ENCODE measurements at places on chromosomes 3 and 15.

- no peak for DNase-seq
These were observed 41.2 kb upstream of the ZNF385D start for GRCh38 chr3:21792176-21792575.

DNA sequence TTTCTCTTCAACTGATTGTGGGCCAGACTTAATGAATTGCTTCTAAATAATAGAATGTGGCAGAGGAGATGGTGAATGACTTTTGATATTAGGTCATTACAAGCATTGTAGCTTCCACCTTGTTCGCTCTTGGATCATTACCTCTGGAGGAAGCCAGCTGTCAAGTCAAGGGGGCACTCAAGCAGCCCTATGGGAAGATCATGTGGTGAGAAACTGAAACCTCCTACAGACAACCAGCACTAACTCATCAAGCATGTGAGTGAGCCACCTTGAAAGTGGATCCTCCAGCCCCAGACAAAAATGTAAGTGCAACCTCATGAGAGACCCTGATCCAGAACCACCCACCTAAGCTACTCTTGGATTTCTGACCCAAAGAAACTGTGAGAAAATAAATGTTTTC lies 109.8 kb upstream of the TBC1D5 start:
- DNase-seq = no peak

DNA sequence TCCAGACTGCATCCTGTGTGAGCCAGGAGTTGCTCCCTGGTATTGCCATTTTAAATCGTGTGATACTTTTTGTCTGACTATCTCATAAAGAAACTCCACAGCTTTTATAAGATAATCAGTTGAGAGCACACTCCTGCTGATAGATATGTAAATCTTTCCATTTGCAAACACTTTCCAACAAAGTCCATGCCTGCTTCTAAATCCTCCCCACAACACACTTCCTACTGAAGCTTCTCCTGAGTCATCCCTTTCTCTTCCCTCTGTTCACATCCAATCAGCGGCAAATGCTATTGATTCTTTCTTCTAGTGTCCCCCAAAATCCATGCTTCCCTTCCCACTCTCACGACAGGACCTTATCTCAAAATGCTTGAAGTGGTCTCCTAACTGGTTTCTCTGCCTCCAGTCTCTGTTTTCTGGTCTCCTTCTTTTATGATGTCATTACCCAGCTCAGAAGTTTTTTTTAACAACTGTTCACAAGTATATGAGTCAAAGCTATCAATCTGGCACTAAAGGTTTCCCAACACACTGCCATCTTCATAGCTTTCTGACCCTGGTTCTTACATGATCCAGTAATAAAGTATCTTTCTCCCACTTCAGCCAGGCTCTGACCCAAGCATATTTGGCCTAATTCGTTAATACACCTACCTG lies 4.5 kb upstream of the WWTR1 start:
- DNase-seq = no peak

DNA sequence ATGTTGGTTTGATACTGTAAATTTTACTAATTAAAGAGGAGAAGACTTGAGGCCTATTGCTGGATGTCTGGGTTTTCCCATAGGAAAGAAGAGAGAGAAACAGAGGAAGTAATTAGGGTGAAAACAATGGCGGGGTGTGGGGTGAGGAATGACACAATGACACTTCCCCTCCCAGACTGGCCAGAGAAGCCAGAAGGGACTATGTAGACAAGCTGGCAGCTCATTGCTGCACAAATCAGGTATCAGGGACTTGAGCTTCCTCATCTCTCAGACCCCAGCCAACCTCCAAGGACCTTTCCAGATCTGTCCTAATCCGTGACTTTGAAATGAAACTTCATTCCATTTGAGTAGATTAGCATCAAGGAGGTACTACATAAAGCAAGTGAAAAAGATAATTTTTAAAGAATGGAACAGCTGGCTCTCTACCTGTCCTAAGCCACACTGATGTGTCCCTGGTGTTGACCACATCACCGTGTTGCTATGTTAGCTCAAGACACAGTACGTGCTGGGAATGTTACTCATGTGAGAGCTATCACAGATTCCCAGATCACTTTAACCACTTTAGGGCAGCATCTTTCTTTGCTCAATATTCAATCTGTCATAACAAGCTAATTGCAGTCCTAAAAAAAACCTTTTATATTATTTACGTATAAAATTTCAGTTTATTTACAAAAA lies 22.2 kb downstream of the TMEM212 start:
- DNase-seq = no peak

GRCh38 chr3:184242297-184242685 lies 6.5 kb downstream of the ALG3 start:
- DNase-seq = no peak

DNA sequence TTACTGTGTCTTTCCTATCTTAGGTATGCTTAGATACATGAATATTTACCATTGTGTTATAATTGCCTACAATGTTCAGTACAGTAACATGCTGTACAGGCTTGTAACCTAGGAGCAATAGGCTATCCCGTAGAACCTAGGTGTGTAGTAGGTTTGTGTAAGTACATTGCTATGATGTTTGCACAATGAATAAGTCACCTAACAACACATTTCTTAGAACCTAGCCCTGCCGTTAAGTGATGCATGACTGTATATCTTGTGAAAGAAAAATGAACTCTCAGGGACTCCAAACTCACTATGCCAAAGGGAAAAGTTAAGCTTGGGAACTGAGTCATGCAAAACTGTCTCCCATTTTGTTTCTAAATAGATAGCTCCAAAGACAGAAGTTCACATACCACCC lies 91.5 kb upstream of the ACP3 start:
- DNase-seq = no peak

DNA sequence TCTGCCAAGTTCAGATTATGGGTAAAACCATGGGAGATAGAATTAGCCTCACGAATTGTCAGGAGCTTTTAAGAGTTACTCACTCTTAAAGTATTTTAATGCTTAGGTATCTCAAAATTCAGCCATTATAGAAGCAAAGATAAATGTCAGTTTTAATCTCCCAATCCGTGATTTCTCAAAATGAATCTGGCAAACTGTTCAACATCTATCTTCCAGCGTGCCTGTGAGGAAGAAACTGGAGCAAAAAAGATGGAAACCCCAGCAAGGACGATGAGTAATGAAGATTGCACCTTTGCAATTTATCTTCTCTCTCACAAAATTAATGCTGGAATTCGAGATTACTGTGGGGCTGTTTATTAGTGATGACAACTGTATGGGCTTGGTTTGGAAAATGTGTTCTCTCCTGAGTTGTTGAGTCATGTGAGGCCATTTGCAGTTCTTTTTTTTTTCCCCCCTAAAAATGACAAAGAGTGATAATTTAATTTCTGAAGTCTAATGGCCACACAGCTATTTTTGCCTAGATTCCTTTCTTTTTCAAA lies 70.5 kb downstream of the PYDC2 start:
- DNase-seq = no peak

DNA sequence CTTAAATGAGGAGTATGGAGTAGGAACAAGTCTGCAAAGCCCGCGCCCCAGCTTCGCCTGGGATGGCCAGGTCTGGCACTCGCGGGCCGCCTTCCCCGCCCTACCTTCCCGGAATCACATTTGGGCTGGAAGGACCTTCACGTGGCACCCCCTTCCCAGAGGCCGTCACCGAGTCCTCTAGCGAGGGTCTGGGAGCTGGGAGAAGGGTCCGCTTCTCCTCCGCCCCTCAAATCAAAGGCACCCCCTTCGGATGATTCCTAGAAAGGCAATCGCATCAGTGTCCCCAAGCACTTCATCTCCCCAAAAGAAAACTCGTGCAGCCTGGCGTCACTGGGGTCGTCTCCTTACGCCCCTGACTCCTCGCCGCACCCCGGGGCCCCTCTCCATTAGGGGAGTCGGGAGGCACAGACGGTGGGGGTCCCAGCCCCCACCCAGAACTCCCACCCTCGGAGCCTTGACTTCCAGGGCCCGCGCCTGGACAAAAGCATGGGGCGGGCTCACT lies 380 bp downstream of the MYLK start:
- DNase-seq = no peak
